Fibroblast of skin of back (primary cell): ENCODE measurements at places on chromosomes 3 and 15.

GRCh38 chr15:24662991-24663390, 12.6 kb upstream of the NPAP1 start:
- no peak for DNase-seq

GRCh38 chr3:171976526-171976925, 62.9 kb upstream of the FNDC3B start:
- DNase-seq: peak; percentile 96

DNA sequence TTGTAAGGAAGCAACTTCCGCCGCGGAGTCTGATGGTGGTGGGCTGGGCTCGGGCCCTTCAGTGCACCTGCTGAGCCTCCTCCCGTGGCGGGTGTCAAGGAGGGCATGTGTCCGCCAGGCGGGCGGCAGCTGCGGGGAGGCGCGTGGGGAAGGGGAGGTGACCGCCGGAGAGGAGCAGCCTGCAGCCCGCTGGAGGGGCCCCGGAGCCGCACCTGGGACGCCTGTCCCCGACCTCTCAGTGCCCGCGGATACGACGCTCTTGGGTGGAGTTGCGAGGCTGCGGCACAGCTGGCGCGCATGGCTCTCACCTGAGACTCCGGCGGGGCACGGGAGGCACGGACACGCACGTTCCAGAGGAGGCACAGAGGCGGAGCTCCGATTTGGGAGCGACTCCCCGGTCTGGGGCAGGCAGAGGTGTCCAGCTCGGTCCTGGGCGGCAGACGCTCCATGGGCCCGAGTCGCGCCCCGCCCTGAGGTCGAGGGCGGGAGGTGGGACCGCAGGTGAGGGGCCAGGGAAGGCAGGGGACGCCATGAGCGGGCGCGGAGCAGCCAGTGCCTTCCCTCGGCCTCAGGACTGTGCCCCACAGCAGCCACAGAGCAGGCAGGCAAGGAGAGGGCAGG, 50.2 kb upstream of the PRR20G start:
- no peak for DNase-seq

- DNase-seq: peak; percentile 18
Measured at GRCh38 chr15:59237924-59238331, 31.3 kb downstream of the LDHAL6B start.

GRCh38 chr15:66844747-66845145, 142.7 kb downstream of the SMAD6 start:
- no peak for DNase-seq

DNA sequence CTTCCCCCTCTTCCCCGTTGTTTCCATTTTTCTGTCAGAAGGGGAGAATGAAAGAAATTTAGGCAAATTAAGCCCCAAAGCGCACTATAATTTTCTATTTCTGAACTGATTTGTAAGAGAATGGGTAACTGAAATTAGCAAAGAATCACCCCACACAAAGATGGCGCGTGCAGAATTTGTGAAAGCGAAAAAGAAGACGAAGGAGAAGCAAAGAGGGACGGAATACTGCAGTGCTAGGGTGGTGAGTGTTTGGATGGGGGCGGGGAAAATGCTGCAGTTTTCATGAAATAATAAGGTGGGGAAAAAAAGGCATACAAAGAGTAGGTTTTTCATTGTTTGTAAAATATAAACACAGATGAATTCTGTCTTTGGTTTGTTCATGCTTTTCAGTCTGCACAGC, 4.6 kb upstream of the CTNNB1 start:
- no peak for DNase-seq

DNA sequence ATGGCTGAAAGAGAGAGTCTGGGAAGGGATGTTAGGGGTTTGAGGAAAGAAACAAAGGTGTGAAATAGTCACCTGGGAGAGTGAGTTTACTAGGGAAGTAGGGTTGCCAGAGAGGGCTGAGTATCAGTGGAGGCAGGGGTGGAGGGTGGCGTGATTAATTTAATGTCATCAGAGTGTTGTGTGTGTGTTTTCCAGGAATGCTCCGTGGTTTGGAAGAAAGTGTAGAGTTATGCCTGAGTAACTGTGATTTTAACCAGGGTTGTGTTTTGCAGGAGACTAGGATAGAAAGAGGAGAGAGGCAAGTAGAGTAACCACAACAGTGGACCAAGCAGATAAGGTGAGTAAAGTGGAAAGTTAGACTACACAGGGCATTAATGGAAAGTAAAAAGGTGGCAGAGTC, 27.2 kb downstream of the PLD1 start:
- peak; percentile 48 for DNase-seq

DNA sequence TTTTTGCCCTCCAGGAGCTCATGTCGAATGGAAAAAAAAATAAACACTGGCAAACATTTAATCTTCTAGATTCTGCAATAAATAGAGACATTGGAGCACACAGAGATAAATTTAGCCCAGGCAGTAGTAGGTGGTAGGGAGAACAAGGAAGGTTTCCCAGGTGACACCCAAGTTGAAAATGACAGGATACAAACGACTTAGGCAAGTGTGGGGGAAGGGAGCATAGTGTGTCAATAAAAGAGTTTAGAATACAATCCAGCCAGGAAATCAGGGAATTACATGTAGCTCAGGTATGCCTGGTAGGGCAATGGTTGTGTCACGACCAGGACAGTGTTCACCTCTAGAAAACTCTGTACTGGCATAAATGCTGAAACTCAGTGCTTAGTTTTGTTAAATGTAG, 364.6 kb upstream of the AGTR1 start:
- no peak for DNase-seq

- peak; percentile 94 for DNase-seq
Measured at GRCh38 chr15:73922186-73923151, 3.8 kb upstream of the LOXL1 start.

GRCh38 chr3:77919244-77919643, 879.3 kb downstream of the ROBO2 start:
- no peak for DNase-seq

DNA sequence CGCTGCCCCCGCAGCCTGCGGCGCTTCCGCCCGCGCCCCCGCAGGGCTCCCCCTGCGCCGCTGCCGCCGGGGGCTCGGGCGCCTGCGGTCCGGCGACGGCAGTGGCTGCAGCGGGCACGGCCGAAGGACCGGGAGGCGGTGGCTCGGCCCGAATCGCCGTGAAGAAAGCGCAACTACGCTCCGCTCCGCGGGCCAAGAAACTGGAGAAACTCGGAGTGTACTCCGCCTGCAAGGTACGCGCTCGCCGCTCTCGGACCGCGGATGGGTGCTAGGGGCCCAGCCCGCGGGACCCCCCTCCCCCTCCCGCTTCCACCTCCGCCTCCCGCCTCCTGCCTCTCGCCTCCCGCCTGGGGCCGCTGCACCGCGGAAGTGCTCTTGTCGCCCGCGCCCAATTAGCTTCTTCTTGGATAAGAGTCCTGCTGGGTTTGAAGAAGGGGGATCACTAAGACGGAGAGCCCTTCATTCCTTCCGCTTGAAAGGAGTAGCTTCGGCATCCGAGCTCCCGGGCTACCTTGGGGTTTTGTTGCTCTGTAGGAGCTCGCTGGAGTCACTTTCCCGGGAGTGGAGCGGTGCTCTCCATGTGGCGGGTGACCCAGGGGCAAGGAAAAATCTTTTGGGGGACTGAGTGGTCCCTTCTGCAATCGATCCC, 426 bp downstream of the KAT2B start:
- peak; percentile 66 for DNase-seq

GRCh38 chr3:126834596-126835471, 130.8 kb downstream of the CHCHD6 start:
- peak; percentile 8 for DNase-seq

- no peak for DNase-seq
Measured at GRCh38 chr3:32872487-32873382, 54.9 kb downstream of the TRIM71 start.

DNA sequence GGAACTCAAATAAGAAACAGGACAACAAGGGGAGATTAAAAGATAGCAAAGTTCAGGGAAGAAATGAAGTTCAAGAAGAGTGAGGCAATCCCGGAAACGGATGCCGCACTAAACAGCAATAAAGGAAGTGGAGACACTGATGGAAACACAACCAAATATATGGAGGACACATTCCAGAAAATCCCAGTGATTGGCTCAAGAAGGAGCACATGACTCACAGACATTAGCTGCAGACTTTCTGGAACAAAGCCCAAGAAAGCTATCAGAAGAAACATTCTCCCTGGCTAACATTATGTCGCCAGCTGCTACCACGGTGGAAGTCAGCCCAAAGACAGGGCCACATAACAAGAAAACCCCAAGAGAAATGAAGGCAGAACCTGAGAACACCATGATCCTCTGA, 18.1 kb upstream of the VGLL4 start:
- DNase-seq: peak; percentile 85

DNA sequence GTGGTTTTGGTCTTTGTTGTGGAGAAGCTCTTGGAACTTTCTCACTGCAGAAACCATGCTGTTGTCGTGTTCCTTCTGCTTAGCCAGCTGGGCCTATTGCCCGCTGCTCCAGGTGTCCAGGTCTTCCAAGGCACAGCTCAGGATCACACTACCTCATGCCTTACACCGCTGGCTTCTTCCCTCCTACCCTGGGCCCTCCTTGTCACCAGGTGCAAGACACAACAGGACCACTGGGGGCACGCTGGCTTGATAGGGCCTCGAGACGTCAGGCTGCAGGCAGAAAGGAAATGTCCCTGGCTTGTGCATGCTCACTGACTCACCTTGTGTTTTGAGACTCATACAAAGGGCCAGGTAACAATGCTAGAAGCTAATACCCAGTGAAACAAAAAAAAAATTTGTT, 32.3 kb downstream of the PAQR9 start:
- no peak for DNase-seq
